ENCODE measurements at places on chromosomes 12 and 14.

DNA sequence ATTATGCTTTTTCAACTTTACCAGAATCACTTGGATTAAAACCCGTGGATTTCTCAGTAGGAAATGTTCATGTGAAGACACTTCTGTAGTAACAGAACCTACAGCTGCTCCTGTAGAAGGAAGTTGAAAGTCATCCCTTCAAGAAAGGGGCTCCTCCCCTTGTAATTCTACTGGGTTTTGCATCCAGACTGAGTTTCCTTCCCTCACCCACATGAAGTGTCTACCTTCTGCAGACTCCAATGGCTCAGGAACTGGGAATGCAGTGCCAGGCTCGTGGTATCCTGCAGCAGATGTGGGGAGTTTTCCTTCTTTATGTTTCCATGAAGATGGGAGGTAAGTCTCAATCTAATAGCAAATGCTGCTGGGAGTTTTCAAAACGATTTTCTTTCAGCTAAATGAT is 7.9 kb upstream of the OR10G2 start:
- no peaks in the 10 kb centered on the region for H3K36me3 ChIP-seq
- no peaks in the 10 kb centered on the region for H3K27me3 ChIP-seq
- H3K4me1 ChIP-seq: no peaks in the 10 kb centered on the region

GRCh38 chr14:99136401-99136800 is 135.6 kb downstream of the BCL11B start:
- no peak overlapping the region for H3K27ac ChIP-seq
- H3K4me1 ChIP-seq: peaks cover 7% of the 10 kb centered on the region
- H3K36me3 ChIP-seq: no peaks in the 10 kb centered on the region
- no peak overlapping the region for H3K4me3 ChIP-seq
- no peak for DNase-seq

GRCh38 chr14:105337966-105338741 is 23.6 kb downstream of the PACS2 start:
- H3K36me3 ChIP-seq: no peaks in the 10 kb centered on the region
- peaks cover 4% of the 10 kb centered on the region for H3K4me1 ChIP-seq
- no peaks in the 10 kb centered on the region for H3K27me3 ChIP-seq
- no peak overlapping the region for H3K4me3 ChIP-seq

- no peak overlapping the region for H3K27ac ChIP-seq
- no peak for DNase-seq
- no peaks in the 10 kb centered on the region for H3K4me1 ChIP-seq
Measured at GRCh38 chr12:109822951-109823411, 10.2 kb downstream of the TRPV4 start.

DNA sequence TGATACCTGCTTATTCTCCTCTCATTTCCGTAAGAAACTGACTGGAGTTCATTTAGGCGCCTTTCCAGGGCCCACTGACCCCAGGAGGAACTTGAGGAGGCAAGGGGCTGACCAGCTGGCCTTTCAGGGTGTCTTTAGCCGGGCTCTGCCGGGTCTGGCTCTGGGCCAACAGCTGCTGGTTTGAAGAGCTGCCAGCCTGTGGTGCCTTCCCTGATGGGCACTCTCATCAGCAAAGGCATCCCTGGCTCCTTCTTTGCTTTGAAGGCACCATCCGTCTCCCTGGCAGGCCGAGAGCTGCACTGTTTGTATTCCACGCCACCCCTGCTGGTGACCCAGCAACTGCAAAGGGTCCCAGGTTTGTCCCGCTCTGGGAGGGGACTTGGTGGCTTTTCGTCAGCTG is 42.0 kb downstream of the IQSEC3 start:
- no peak for DNase-seq
- H3K36me3 ChIP-seq: no peaks in the 10 kb centered on the region
- no peak overlapping the region for H3K4me3 ChIP-seq

GRCh38 chr12:57518176-57518919 is 2.0 kb downstream of the DDIT3 start:
- no peaks in the 10 kb centered on the region for H3K27me3 ChIP-seq
- peaks cover 40% of the 10 kb centered on the region for H3K4me1 ChIP-seq
- no peak for DNase-seq

DNA sequence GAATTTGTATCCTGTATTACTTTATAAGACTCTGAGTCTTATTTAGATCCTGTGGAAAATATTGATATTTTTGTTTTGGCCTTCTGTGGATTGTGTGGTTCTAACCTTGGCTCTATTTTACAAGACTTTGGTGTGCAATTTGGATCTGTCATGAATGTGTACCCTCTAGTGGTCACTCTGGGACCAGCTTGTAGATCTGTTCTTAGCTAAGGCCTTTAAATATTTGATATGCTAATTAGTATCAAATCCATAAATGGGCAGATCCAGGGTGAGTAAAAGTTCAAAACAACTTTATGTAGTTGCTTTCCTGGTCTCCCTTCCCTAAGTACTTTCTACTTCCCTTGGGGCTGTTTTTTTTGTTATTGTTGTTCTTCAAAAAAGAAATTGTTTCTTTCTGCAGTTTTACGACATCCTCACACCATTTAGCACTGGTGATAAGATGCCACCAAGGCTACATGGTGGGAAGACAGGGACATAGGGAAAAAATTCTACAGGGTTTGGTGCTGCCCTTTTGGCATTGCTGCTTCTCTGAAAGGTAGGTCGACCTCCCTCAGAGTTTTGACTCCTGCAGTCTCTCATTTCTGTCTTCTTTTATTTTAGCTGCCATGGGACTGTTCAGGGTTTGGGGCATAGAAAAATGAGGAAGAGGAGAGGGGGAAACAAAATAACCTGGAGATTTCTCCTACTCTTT is 238.5 kb downstream of the GPHN start:
- no peaks in the 10 kb centered on the region for H3K36me3 ChIP-seq
- no peak overlapping the region for H3K27ac ChIP-seq
- peaks cover 4% of the 10 kb centered on the region for H3K4me1 ChIP-seq
- no peak overlapping the region for H3K4me3 ChIP-seq

Data from thoracic aorta (tissue), 2 donors.